Activated CD4-positive, alpha-beta T cell treated with anti-CD3 and anti-CD28 coated beads, Interleukin-2, amount 50 U/mL, for 4 hours (primary cell): ENCODE measurements at places on chromosomes 12 and 14.
A peak's percentile ranks its signal among the peaks of the same experiment; 100 is the strongest.

GRCh38 chr12:79063258-79063657 is 198.7 kb downstream of the SYT1 start:
- DNase-seq, result no peak

DNA sequence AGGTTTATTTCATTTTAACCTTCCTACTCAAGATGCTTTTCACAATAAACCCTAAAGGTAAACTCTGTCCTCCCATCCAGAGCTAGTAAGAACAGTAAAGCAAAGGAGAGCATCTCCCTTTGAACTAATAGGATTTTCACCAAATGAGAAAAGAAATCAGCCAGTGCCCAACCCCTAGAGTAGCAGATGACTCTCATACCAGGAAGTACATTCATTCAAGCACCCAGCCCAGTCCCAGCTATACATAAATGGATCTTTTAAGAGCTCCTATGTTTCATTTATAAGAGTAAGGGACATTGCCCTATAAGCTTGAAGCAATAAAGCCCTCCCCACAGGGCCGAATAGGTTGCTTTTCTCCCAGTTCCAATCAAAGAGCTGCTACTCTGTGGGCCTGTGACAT is 7.6 kb downstream of the BAZ2A start:
- no peak for DNase-seq

DNA sequence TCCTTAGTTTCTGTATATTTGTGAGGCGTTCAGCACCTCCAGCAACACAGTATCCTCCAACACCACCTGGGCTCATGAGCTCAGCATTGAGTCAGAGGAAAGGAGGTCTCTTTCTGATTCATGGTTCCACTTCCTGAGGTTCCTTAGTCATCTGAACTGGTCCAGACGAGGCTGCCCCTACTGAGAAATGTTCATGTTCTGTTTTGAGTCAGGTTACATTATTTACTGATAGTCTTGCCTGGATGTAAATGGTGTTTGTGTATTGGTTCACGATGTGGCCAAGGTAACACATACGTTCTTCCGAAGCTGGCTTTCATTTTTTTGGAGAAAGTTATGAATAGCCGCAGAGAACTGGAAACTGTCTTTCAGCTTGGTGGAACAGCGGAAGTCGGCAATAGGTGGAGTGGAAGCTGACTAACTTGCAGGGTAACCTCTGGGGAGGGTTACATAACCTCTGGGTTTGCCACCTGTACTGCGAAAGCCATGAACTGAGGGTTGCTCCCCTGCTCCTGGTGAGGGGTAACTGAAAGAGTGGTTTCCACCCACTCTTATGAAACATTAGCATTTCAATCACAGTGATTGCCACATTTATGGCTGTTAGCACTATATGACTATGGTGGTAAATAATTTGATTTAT is 42.2 kb upstream of the MANSC4 start:
- DNase-seq, result peak; percentile 64

- no peak for DNase-seq
These were observed 76.5 kb downstream of the WNK1 start for GRCh38 chr12:828726-829395.

- DNase-seq, result no peak
These were observed 221.0 kb upstream of the PWP1 start for GRCh38 chr12:107464644-107465043.

- no peak for DNase-seq
These were observed 117.3 kb downstream of the MED13L start for GRCh38 chr12:116160231-116160630.

DNA sequence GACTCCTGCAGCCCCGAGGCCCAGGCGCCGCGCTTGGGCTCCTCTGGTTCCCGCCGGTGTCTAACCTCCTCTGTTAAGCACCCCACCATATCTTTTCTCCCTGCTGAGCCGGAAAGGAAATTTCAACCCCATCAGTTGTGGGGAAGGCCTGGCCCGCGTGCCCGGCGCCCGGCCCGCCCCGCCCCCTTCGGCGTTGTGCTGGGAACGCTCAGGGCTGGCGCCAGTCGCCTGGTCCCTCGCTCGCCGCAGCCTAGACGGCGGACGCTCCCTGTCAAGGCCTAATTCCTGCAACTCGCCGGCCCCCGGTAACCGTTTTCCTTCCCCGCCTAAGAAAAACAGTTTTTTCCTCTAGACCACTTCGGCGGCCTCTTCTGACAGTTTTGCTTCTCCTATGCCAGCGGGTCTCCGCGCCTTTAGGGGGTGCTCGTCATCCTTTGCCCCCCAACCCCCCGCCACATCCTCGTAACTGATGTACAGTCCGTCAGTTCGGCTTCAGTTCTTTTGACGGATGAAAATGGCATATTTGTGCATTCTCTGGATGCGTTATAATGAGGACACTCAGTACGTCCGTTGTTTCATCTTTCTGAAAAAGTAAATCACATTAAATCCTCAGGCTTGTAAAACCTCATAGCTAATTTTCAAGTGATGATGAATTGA is 506 bp upstream of the NAP1L1 start:
- peak; percentile 29 for DNase-seq

DNA sequence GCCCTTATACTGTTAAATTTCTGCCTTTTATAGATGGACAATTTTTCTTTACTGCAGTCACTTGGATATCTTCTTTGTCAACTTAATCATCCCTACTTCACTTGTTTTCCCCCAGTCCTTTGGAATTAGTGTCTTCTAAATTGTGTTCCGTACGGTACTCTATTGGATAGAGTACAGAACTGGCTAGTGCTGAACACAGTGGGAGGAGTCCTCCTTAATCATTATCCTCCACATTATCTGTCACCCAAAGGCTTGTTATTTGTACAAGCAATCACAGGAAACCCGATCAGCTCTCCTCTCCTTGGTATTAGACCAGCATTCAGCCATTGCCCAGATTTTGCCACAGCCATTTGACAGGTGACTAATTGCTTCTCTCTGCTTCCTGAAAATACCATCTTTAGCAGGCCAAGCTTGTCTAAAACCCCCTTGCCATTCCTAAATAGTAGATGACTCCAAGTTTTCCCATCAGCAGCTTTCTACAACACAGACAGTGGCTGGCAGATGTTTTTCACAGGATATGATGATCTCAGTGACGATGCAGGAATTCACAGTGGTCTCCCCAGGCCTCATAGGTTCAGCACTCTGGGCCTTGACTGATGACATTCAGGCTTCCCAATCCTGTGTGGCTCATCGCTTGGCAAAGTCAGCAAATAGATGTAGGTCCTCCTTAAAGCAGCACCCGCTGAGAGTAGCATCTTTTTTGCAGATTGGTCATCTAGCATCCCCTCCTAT is 216.0 kb upstream of the RGS6 start:
- no peak for DNase-seq

GRCh38 chr14:69613312-69614073 is 2.1 kb downstream of the SUSD6 start:
- no peak for DNase-seq

GRCh38 chr14:102819747-102820330 is 42.6 kb downstream of the TRAF3 start:
- no peak for DNase-seq

DNA sequence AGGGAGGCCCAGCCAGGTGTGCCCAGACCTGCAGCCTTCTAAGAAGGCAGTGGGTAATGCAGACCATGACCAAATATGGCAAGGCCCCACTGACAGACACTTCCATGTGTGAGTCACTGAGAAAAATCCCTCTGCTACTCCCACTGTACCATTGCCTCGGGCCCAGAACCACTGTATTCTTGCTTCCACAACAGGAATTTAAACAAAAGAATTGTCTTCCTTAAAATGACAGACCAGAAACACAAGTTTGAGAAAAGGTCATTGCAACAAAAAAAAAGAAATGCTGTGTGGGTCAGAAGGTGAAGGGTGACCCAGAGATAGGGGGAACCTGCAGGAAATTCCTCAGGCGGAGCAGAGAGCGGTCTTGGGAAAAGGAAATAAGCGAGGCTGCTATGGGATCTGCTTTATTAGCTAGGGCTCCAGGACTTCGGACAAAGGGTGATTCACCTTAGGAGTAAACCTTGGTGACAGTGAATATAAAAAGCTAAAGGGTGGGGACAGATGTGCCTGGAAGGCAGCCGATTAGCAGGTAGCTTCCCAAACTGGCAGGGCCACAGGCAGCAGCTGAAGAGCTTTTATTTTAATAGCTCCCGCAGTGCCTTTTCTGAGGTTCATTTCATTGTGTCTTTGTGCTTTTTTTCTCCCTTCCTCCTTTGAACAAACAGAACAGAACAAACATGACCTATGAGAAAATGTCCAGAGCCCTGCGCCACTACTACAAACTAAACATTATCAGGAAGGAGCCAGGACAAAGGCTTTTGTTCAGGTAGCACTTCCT is 185.3 kb upstream of the BCL2L14 start:
- no peak for DNase-seq

- no peak for DNase-seq
These were observed 13.8 kb upstream of the TMTC2 start for GRCh38 chr12:82672811-82673495.

DNA sequence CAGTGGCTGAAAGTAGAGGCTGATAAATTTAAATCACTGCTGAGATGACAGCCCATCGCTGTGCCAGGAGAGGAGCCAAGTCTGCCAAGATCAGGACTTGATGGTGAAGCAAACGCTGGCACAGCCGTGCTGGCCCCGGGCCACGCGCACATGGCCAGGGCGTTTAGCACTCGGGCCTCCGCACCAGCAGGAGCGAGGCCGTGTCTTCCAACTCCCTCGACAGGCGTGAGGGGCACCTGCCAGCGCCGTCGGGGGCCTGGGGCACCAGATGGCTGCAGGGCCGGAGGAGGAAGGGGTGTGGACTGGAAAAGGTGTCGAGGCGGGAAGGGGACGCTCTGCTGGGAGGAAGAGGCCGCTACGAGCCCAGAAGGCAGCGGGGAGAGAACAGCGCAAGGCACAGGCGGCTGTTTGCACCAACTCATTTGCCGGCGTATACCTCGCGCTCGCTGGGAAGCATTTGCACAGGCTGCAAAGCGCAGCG is 29.5 kb downstream of the RIMBP2 start:
- DNase-seq, result no peak

- DNase-seq, result no peak
These were observed 508.2 kb downstream of the C12orf50 start for GRCh38 chr12:87520968-87521367.

- no peak for DNase-seq
These were observed 16.1 kb upstream of the KIF21A start for GRCh38 chr12:39459027-39459434.

DNA sequence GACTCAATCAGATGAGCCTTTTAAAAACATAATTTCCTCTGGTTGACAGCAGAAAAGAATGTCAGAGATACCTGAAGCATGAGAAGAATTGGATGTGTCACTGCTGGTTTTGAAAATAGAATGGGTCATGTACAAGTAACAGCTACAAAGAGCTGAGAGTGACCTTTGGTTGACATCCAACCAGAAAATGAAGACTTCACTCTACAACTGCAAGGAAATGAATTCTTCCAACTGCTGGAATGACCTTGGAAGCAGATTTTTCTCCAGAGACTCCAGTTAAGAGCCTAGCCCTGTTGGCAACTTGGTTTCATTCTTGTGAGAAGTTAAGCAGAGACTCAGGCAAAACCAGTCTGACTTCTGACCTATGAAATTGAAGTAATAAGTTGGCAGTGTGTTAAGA is 505.9 kb downstream of the SLC16A7 start:
- DNase-seq, result no peak

DNA sequence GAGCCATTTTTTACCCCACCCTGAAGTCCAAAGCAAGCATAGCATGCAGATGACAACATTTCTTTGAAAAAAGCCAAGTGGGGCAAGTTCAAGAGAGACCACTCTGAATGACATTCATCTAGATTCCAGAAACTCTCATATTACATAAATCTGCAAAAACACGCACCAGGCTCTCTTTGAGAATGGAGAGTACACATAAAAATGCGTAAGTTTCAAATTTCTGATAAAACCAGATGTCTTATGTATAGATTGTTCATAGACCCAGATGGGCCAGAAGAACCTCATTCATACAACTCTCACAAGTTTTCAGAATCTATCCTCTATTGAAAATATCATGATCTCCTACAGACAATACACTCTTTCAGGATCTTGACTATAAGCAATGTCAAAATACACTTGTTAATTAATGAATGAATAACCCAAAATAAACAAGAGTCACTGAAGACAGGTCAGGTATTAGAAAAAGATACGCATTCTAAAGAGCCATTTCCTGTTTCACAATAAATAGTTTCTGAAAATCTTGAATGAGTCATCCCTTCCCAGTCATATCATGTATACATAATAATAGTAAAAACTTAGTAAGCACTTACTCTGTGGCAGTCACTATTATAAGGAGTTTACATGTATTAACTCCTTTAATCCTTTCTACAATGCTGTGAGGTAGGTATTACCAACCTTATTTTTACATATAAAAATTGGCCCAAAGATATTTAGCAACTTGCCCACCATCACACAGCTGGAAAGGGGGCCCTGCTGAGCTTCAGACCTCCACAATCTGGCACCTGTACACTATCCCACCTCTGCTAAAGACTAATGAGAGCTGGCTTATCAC is 72.0 kb downstream of the PPP2R5E start:
- no peak for DNase-seq

GRCh38 chr12:116878567-116879508 is 2.4 kb downstream of the HRK start:
- DNase-seq, result no peak

DNA sequence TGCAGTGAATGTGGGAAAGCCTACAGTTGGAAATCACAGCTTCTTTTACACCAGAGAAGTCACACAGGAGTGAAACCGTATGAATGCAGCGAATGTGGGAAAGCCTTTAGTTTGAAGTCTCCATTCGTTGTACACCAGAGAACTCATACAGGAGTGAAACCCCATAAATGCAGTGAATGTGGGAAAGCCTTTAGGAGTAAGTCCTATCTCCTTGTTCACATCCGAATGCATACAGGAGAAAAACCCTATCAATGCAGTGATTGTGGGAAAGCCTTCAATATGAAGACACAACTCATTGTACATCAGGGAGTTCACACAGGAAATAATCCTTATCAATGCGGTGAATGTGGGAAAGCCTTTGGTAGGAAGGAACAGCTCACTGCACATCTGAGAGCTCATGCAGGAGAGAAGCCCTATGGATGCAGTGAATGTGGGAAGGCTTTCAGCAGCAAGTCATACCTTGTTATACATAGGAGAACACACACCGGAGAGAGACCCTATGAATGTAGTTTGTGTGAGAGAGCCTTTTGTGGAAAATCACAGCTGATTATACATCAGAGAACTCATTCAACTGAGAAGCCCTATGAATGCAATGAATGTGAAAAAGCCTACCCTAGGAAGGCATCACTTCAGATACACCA is 24.6 kb downstream of the ZNF26 start:
- no peak for DNase-seq

- DNase-seq, result no peak
These were observed 18.4 kb downstream of the RACGAP1 start for GRCh38 chr12:50006754-50007442.

- no peak for DNase-seq
These were observed 5.5 kb downstream of the ANAPC5 start for GRCh38 chr12:121346747-121347146.

GRCh38 chr12:7479771-7480170 is 23.8 kb downstream of the CD163 start:
- DNase-seq, result no peak
